ENCODE measurements at places on chromosomes 5 and 9. TPM values are rescaled to one million over a fixed set of nuclear protein-coding genes. Genes with fewer than 3 reads are reported as not detected.

- no peak for DNase-seq
These were observed 185.0 kb downstream of the GLIS3 start for GRCh38 chr9:4114569-4115505.

DNA sequence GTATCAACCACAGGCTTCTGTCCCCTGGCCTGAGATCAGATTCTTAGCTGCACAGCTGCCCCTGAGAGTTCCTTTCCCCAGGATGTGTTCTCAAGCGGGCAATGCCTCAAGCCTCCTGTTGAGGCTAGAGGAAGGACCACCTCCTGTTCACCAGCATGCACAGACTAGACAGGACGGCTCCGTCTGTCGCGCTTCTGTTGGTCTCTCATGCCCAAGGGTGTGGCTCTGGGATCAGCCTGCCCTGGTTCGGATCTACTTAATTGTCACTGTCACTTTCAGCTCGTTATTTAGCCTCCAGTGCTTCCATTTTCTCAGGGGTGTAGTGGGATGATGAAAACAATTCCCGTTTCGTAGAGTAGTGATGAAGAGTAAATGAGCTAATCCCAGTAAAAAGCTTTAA lies 103.1 kb downstream of the KCNIP1 start:
- DNase-seq = no peak

DNA sequence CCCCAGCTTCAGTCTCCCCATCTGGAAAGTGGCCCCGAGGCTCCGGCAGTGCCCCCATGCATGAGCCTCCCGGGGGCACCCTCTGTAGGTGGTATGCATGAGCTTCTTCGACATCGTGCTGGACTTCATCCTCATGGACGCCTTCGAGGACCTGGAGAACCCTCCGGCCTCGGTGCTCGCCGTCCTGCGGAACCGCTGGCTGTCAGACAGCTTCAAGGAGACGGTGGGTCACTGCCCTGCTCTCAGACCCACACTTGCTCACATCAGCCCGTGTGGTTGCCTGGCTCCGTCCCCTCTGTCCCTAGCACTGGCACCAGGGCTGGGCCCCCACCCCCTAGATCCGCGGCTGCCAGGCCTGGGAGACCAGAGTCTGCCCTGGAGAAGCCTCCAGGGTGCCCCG lies 12.8 kb upstream of the DOLPP1 start:
- no peak for DNase-seq

The PCDHB11 gene
- not detected for total RNA-seq

DNA sequence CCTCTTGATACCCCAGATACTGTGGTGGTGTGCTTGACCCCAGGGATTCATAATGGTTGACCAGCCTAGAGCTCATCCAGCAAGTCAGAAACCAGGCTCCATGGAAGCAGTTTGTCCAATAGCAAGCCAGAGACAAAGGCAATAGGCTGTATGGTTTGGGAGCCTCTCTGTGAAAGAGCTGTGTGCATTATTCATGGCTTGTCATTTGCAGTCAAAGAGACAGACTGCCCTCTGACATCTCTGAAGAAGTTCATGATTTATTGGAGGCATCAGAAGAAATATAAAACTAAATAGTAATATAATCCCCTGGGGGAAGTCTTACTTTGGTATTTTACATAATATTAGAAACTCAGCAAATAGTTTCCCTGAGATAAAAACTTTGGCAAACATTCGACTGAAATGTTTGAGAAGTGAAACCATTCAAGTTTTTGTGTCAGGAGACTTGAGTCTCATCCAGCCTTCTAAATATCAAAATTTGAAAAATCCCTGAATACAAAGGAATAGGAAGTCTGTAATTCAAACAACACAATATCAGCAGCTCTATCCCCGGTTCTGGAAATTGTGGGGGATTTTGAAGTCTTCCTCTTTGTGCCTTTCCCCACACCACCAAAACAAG lies 250.3 kb downstream of the ZSWIM6 start:
- DNase-seq = no peak

GRCh38 chr9:125479846-125480615 lies 218.4 kb downstream of the GAPVD1 start:
- DNase-seq = no peak

The NR2F1 gene
- 0.32 TPM for total RNA-seq

DNA sequence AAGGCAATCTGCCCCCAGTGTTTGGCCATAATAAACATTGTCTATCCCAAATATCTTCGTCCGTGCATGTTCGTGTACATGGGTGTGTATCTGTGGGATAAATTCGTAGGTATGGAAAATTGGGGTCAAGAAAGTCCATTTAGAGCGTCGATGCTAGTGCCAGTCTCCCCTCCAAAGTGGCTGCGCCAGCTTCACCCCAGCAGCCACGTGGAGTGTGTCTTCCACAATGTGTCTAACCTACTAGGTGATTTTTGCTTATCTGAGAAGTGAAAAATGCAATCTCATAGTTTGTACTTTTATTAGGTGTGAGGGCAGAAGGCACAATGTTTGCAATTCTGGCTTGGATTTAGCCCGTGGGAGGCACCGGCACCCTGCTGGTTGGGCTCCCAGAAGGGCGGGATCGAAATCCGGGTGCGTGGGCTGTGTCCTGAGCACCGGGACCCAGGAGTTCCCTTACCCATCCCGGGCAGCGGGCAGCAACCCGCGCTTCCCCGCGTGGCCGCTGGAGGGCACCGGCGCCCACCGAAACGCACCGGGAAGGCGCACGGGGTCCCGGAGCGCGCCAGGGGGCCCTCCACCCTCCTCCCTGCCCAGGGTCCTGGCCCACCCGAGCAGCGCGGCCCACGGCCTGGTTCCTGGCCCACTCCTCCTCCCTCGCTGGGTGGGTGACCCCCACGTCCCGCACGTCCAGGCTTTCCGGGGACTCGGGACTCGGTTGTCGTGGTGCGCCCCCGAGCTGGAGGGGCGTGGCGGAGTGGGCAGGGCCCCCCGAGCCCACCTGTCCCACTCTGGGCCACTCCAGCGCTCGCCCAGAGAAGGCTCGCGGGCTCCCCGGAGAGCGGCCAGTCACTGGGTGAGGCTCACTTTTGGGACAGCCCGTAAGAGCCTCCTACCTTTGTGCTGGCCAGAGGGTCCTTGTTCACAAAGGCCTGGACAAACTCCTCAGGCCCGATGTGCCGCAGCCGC lies 55.4 kb upstream of the RNF130 start:
- no peak for DNase-seq

DNA sequence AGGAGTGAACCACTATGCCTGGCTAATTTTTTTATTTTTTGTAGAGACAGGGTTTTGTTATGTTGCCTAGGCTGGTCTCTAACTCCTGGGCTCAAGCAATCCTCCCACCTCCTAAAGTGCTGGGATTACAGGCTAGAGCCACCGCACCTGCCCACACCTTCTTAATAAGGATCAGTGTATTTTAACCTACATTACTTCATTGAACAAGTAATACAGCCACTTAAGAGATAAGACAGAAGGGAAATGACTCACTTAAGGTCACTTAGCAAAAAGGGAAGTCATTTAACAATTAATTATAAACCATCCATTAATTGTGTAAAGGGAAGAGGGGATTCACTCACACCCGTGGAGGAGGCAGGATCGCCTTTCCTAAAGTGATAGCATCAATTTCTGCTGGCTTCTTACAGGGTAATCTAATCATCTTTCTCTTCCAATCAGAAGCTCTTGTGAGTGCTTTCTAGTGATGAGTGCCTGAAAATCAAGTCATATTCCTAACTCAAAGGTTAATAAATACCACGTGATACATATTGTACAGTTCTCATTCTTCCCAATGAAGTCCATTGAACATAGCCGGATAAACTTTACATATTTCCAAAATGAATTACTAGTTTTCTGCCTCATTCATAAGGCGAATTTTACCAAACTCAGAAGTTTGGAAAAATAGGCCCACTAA lies 3.5 kb downstream of the FBXW11 start:
- no peak for DNase-seq
